ENCODE measurements at places on chromosomes 2 and 18. TPM values are rescaled to one million over a fixed set of nuclear protein-coding genes. Genes with fewer than 3 reads are reported as not detected.

The PDE1A gene
- 1.9 TPM for total RNA-seq

DNA sequence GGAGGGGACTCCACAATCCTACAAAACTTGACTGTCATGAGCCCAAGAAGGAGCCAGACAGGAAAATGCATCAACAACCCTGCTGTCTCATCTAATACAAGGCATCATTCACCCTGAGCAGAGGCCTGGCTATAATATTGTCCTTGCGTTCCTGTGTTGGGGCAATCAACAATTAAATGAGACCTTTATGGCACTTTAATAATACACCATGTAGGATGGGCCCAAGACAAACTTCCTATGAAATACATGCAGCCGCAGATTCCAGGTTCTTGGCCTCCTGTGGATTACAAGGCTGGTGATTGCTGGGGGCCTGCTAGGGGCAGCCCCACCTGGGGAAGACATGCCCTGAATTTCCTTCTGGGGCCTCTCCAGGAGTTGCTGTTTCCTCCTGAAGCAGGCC is 82.8 kb upstream of the PPP1CB start:
- H3K4me1 ChIP-seq: peaks cover 47% of the 10 kb centered on the region
- no peaks in the 10 kb centered on the region for H3K27me3 ChIP-seq
- H3K27ac ChIP-seq: no peak overlapping the region
- H3K36me3 ChIP-seq: peaks cover 8% of the 10 kb centered on the region
- H3K4me3 ChIP-seq: no peak overlapping the region
- DNase-seq: no peak

The MEP1B gene
- total RNA-seq: 0.18 TPM

GRCh38 chr2:228658998-228659397 is 477.5 kb upstream of the SPHKAP start:
- H3K4me3 ChIP-seq: no peak overlapping the region
- no peaks in the 10 kb centered on the region for H3K4me1 ChIP-seq
- H3K27me3 ChIP-seq: peaks cover 3% of the 10 kb centered on the region

The ABCG8 gene
- total RNA-seq: not detected

The HOXD13 gene
- total RNA-seq: 0.63 TPM

The TUBA3E gene
- not detected for total RNA-seq

The MOB1A gene
- 90.4 TPM for total RNA-seq

GRCh38 chr2:235511187-235511661 is 17.4 kb downstream of the AGAP1 start:
- no peak overlapping the region for H3K4me3 ChIP-seq
- DNase-seq: no peak
- H3K4me1 ChIP-seq: no peaks in the 10 kb centered on the region
- H3K27me3 ChIP-seq: no peaks in the 10 kb centered on the region
- peaks cover 10% of the 10 kb centered on the region for H3K36me3 ChIP-seq
- no peak overlapping the region for H3K27ac ChIP-seq

The AGPS gene
- 43.9 TPM for total RNA-seq

GRCh38 chr2:106614511-106615291 is 127.5 kb downstream of the CD8B2 start:
- H3K27me3 ChIP-seq: no peaks in the 10 kb centered on the region
- no peak for DNase-seq
- H3K36me3 ChIP-seq: no peaks in the 10 kb centered on the region
- peaks cover 5% of the 10 kb centered on the region for H3K4me1 ChIP-seq

GRCh38 chr18:59328683-59329082 is 10.2 kb upstream of the CPLX4 start:
- H3K36me3 ChIP-seq: peaks cover 43% of the 10 kb centered on the region
- peaks cover 3% of the 10 kb centered on the region for H3K4me1 ChIP-seq
- H3K27ac ChIP-seq: peak overlapping the region; percentile 59

The RAX gene
- total RNA-seq: not detected

DNA sequence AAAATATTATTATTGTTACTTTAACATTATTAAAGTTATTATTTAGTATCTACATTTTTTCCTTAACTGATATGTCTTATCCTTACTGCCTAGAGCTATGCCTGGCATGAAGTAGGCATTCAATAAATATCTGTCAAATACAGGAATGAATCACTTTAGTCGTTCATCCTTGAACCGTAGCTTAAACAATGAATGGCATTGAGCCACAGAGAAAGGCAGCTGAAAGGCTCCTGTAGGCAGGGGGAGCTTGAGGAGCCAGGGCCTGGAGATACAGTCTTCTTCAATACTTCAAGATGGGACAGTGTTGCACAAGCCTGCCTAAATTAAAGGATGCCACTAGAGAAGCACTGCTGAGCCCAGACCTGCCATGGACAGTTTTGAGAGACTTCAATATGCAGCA is 22.5 kb downstream of the CYRIA start:
- DNase-seq: no peak
- no peaks in the 10 kb centered on the region for H3K36me3 ChIP-seq
- H3K4me1 ChIP-seq: peaks cover 19% of the 10 kb centered on the region

GRCh38 chr2:106886916-106887758 is 1.2 kb upstream of the ST6GAL2 start:
- H3K4me3 ChIP-seq: peak overlapping the region; percentile 78
- peaks cover 84% of the 10 kb centered on the region for H3K27me3 ChIP-seq
- H3K36me3 ChIP-seq: no peaks in the 10 kb centered on the region
- H3K27ac ChIP-seq: peak overlapping the region; percentile 30
- peak; percentile 73 for DNase-seq

DNA sequence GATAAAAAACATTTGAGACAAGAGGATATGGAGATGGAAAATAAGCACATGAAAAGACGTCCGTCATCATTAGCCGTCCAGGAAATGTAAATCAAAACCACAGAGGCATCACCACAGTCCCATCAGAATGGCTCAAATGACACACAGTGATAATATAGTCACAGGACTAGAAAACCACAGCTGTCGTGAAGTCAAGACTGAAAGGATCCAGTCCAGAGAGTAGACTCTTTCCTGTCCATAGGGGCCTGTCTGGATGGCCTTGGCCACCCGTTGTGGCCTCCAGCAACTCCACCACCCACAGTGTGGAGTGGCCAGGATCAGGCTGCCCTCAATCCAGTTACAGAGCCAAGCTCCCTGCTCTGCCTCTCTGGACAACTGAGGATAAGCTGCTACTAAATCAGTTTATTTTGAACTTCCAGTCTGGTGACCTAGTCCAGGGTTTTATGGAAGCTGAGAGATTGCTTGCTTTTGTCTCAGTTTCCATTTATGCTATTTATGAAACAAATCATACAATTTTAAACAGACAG is 60.4 kb downstream of the RHOB start:
- no peaks in the 10 kb centered on the region for H3K27me3 ChIP-seq
- H3K4me1 ChIP-seq: peaks cover 31% of the 10 kb centered on the region
- H3K27ac ChIP-seq: peak overlapping the region; percentile 30
- H3K4me3 ChIP-seq: no peak overlapping the region
- no peak for DNase-seq

The CFC1 gene
- total RNA-seq: not detected

- peaks cover 2% of the 10 kb centered on the region for H3K36me3 ChIP-seq
- H3K27me3 ChIP-seq: no peaks in the 10 kb centered on the region
- DNase-seq: no peak
- no peak overlapping the region for H3K27ac ChIP-seq
- no peak overlapping the region for H3K4me3 ChIP-seq
- peaks cover 11% of the 10 kb centered on the region for H3K4me1 ChIP-seq
Measured at GRCh38 chr2:205427112-205427511, 255.2 kb upstream of the NRP2 start.

- no peak overlapping the region for H3K4me3 ChIP-seq
- no peaks in the 10 kb centered on the region for H3K36me3 ChIP-seq
- no peak for DNase-seq
- no peak overlapping the region for H3K27ac ChIP-seq
- H3K27me3 ChIP-seq: no peaks in the 10 kb centered on the region
Measured at GRCh38 chr2:207150284-207150683, 15.5 kb downstream of the KLF7 start.

GRCh38 chr18:58605027-58606020 is 23.6 kb downstream of the ALPK2 start:
- H3K36me3 ChIP-seq: peaks cover 2% of the 10 kb centered on the region
- H3K27me3 ChIP-seq: no peaks in the 10 kb centered on the region
- no peak for DNase-seq
- H3K27ac ChIP-seq: peak overlapping the region; percentile 93
- H3K4me1 ChIP-seq: peaks cover 39% of the 10 kb centered on the region

DNA sequence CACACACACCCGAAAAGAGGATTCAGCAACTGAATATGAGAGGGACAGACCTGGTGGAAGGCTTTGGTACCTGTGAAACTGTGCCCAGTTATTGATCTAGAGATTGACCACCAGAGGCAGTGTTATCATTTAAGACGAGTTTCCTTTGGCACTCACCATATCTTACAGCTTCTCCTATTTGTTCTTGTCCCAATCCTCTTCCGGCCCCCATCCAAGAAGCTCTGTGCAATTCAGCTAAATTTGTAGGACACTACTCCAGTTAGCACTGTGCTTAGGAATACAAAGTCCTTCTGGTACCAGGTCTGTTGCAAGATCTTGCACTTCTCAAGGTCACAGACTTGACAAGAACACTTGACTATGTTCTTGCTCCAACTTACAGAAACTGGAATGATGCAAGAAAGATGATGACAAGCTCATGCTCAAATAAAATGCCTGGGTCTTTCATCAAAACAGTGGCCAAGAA is 177.7 kb downstream of the TMEM247 start:
- H3K36me3 ChIP-seq: no peaks in the 10 kb centered on the region
- DNase-seq: no peak
- no peak overlapping the region for H3K4me3 ChIP-seq
- peaks cover 19% of the 10 kb centered on the region for H3K4me1 ChIP-seq
- H3K27ac ChIP-seq: peak overlapping the region; percentile 17
- H3K27me3 ChIP-seq: peaks cover 2% of the 10 kb centered on the region

Measured in mesothelial cell of epicardium (in vitro differentiated cells).